ENCODE measurements at places on chromosomes 7 and 10.

DNA sequence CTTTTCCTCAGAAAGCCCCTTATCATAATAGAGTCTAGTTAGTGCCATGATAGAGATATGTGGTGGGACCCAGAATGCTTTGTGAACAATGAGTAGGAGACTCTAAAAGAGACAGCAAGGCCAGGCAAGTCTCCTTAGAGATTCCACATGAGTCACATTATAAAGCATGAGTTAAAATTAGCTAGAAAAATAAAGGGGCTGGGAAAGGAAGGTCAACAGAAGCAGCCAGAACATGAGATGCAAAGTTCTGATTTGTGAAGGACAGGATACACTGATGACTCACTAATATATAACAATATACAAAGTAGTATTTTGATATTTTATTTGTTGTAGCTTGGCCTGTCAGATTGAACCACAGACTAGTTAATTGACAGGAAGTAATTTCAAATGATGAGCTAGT lies 25.3 kb upstream of the SNX13 start:
- DNase-seq = no peak

DNA sequence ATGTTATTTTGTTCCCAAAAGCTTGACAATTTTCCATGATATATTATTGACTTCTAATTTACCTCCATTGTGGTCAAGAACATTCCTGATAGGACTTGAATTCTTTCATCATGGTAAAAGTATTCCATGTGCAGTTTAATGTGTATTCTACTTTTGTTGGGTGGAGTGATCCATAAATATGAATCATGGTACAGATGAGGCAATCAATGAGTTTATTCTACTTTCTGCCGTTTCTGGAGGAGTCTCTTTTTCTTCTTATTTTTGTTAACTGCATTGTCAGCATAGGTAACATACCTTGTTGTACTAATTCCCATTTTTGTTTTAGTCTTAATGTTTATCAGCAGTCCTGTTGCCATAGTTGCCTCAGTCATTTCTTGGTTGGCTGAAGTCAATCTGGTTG lies 69.6 kb downstream of the SHOC2 start:
- no peak for DNase-seq

- DNase-seq = no peak
These were observed 50.6 kb upstream of the MTURN start for GRCh38 chr7:30084212-30084611.

DNA sequence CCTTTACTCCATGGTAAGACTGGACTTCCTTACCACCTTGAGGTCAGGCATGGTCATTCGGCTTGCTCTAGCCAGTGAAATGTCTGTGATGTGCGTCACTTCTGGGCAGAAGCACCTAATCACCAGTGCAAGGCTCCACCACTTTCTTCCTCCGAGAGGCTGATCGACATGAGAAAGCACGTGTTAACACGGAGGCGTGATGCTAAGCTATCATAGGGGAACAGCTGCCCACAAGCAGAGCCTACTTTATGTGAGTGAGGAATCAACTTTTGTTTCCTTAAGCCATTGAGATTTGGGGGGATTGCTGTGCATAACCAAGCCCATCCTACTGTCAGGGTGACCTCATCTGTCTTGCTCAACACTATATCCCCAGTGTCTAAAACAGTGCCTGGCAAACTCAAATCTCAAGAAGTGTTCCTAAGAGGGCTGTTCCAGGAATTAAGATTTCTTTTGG lies 23.1 kb upstream of the SAR1A start:
- DNase-seq = no peak

DNA sequence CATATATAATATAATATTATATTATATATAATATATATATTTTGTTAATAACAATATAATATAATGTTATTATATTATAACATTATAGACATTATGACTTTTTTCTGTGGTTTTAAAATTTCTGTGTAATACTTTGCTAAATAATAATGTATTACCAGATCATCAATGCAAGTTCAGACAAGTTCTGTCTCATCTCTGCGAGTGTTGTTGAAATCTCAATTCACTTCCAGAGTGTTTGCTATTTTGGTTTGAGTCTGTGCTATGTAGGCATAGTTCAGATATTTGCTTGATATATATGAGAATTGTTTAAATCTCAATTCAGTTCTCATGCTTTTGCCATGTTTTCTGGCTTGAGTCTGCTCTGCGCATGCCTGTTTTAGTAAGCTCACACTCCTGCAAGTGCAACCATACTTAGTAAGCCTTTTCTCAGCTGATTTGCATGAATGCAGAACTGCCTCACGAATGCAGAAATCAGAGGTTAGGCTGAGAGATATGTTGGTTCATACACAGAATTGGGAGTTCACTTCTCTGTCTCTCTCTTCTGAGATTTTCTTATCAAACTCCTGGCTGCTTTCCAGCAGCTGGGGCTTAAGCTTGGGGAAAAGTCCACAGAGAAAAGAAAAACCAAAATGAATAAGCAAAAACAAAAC lies 830.2 kb upstream of the SORCS1 start:
- no peak for DNase-seq

GRCh38 chr7:117097860-117098259 lies 144.6 kb downstream of the ST7 start:
- no peak for DNase-seq
